ENCODE measurements at places on chromosomes 13 and 19.

DNA sequence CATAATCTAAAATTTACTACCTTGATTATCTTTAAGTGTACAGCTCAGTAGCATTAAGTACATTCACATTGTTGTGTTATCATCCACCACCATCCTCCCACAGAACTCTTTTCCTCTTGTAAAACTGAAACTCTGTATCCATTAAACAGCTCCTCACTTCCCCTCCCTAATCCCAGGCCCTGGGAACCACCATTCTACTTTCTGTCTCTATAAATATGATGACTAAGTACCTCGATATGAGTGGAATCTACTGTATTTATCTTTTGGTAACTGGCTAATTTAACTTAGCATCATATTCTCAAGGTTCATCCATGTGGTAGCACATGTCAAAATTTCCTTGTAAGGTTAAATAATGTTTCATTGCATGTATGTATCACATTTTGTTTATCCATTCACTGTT, 49.0 kb upstream of the POMP start:
- DNase-seq: peak; percentile 87

GRCh38 chr13:110559986-110560385, 1.5 kb downstream of the RAB20 start:
- no peak for DNase-seq

- no peak for DNase-seq
Measured at GRCh38 chr19:49925486-49925885, 3.5 kb upstream of the ATF5 start.

- no peak for DNase-seq
Measured at GRCh38 chr13:71801781-71802180, 65.2 kb downstream of the DACH1 start.

DNA sequence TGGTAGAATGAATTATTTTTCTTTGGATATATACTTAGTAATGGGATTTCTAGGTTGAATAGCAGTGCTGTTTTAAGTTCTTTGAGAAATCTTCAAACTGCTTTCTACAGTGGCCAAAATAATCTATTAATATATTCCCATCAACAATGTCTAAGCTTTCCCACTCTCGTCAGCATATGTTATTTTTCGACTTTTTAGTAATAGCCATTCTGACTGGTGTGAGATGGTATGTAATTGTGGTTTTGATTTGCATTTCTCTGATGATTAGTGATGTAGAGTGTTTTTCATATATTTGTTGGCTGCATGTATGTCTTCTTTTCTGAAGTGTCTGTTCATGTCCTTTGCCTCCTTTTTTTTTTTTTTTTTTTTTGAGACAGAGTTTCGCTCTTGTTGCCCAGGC, 90.2 kb upstream of the CSNK1A1L start:
- DNase-seq: peak; percentile 82

Data from fibroblast of skin of right biceps (primary cell).